RWPE1 (cell line): ENCODE measurements at places on chromosomes 13 and 19.

DNA sequence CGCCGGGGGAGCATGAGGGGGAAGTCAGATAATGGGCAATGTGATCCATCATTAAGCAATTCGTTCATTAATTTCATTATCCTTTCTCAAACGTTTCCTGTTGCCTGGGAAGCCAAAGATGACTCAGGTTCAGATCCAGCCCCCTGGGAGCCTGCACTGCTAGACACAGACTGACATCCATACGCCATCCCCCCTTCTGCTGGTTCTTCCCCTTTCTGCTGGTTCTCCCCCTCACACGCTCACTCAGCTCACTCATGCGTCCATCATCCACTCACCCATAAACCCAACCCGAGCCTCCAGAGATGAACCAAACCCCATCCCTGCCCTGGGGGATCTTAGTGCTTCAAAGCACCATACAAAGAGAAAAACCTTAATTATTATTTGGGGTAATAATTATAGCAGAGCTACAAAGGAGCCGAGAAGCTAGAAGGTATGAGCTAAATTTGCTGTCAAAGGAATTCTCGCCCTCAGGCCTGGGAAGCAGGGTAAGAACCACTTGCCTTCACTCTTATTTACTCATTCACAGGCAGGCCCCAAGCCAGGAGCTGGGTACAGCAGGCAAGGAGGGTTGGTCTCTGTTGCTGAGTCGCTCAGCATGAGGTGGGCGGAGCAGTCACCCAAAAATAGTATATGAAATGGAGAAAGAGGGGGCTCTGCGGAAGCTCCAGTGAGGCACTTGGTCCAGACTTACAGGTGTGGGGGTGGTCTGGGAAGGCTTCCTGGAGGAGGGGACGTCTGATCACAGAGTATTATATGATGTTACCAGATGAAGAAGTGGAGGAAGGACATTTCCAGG lies 7.0 kb upstream of the ZNF444 start:
- DNase-seq = no peak

DNA sequence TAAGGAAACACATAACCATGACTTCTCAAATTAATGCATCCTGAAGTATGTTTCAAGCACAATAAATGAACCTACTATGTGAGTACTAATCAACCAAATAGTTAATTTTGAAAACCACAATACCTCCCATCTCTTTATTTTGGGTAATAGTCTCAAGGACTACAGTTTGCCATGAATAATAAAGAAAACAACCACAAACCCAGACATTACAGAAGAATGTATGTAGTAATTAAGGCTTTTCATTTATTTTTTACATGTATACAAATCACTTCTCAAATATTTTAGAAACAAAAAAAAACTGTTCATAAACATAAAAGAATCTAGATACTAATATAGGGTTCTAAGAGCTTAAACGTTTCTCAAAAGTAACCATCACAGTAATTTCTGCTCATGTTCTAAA lies 6.8 kb downstream of the KATNAL1 start:
- DNase-seq = no peak

DNA sequence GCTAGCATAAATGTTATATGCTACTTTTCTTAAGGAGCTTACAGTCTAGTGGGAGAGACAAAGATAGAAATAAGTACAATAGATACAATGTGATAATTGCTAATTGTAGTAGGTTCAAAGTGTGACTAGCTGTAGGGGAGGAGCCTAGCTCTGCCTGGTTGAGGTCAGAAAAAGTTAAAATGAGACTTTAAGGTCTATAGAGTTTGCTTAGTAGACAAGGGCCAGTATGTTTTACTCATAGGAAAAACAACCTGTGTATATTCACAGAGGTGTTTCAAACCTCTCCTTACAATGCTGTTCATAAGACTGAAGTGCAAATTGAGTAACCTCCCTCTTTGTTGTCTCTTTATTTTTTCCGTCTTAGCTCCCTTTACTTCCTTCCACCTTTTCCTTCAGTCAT lies 56.1 kb downstream of the PDS5B start:
- DNase-seq = no peak

GRCh38 chr13:61874970-61875579 lies 459.4 kb upstream of the PCDH20 start:
- no peak for DNase-seq

DNA sequence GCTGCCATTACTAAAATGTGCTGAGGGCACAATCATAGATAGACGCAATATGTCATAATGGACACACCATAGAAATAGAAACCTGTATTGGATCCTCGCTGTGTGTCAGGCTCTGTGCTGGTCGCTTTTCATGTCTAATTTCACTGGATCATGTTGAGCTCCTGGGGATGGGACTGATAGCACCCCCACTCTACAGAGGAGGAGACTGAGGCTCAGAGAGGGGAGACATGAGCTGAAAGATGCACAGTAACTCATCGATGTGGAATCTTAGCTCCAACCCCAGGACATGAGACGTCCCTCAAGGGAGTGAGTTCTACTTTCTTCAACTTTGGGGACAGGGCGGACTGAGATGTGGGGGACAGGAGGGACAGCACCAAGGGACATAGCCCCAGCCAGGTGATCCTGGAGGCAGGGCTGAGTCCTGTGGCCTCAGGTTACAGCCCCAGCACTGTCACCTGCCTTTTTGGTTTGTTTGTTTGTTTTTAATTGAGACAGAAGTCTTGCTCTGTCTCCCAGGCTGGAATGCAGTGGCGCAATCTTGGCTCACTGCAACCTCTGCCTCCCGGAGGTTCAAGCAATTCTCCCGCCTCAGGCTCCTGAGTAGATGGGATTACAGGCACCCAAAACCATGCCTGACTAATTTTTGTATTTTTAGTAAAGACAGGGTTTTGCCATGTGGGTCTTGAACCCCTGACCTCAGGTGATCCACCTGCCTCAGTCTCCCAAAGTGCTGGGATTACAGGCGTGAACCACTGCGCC lies 6.6 kb upstream of the GIPC1 start:
- no peak for DNase-seq

DNA sequence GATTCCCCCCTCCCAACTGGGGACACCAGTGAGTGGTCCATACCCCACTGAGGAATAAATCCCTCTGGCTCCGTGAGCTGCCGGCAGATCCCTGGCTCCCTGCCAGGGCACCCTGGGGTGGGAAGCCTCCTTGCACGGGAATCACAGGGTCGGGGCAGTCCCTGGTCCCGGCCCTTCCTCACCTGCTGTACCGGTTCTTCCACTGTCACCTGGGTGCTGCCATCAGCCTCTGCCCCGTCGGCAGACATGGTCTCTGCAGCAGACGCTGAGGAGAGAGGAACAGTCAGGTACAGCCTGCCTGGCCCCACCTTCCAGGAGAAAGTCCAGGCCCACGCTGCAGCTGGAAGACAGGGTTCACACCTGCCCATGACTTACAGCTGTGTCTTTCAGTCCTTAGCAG lies 6.3 kb downstream of the PLIN3 start:
- no peak for DNase-seq

DNA sequence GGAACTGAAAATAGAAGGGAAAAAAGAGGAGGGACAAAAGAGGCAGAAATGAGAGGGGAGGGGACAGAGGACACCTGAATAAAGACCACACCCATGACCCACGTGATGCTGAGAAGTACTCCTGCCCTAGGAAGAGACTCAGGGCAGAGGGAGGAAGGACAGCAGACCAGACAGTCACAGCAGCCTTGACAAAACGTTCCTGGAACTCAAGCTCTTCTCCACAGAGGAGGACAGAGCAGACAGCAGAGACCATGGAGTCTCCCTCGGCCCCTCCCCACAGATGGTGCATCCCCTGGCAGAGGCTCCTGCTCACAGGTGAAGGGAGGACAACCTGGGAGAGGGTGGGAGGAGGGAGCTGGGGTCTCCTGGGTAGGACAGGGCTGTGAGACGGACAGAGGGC lies at the start of gene CEACAM5:
CEACAM5 (plus strand) TSS at position 146 of the 400 bp plus-strand sequence; CDS start at position 252, 106 bp downstream.
- DNase-seq = no peak

- DNase-seq = no peak
These were observed 138.0 kb downstream of the TNFSF13B start for GRCh38 chr13:108407495-108407894.

DNA sequence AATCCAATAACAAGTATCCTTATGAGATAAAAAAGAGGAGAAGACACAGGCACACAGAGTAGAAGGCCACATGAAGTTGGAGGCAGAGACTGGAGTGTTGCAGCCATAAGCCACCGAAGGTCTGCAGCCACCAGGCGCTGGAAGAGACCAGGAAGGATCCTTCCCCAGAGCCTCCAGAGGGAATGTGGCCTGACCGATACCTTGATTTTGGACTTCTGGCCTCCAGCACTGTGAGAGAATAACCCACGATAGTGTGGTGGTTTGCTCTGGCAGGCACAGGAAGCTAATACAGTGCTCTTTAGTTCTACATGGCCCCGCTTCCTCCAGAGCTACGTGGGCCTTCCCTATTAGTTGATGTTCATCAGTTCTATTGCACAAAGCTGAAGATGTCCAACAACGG lies 15.3 kb upstream of the SULT2A1 start:
- no peak for DNase-seq

- DNase-seq = no peak
These were observed 157.5 kb downstream of the PCDH20 start for GRCh38 chr13:61258185-61258584.
